ENCODE measurements at places on chromosomes 16 and 17. TPM values are rescaled to one million over a fixed set of nuclear protein-coding genes. Genes with fewer than 3 reads are reported as not detected.

DNA sequence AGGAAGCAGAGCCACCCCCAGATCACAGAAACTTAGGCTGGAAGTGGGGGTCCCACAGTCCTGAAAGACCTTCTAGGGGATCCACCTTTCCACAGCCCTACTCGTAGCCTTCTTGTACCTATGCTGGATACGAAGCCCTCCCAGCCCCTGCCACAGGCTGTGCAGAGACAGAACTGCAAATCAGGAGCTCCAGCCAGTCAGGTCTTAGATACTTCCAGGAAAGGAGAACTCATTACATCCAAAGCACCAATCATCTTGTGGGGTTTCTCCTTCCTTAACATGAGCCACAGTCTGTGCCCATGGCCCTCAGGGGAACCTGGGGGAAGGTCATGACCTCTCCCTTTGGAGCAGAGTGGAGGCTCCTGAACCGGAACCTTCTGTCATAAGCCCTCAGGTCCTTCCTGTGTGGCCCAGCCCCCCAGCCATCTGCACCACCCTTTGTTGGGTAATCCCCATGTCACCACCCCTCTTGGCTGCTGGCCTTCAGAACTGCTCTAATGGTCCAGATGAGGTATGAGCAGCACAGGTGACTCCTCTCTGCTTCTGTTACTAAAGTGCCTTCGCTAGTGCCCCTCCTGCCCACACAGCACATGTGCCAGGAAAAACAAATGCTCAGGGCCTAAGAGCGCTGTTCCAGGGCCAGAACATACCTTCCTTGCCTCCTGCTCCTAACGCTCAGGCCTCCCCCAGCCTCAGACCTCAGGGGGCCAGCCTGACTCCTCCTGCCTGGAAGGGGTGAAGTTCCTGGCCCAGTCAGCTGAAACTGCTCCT lies 14.6 kb downstream of the SRCIN1 start:
- DNase-seq, result no peak

GRCh38 chr17:82830249-82830661 lies 9.6 kb downstream of the ZNF750 start:
- no peak for DNase-seq

DNA sequence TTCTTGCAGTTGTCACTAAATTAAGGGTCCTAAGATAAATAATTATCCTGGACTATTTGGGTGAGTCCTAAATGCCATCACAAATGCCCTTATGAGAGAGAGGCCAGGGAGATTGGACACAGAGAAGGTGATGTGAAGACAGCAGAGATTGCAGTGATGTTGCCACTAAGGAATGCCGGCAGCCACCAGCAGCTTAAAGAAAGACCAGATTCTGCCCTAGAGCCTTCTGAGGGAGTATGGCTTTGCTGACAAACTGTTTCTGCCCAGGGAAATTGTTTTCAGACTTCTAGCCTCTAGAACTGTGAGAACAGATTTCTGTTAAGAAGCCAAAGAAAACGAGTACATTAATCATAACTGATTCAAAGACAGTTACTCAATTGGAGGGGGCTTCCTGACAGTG lies 10.0 kb upstream of the ZNF23 start:
- DNase-seq, result no peak

- DNase-seq, result peak; percentile 3
Observed at GRCh38 chr16:47311738-47312505, 148.9 kb downstream of the ITFG1 start.

DNA sequence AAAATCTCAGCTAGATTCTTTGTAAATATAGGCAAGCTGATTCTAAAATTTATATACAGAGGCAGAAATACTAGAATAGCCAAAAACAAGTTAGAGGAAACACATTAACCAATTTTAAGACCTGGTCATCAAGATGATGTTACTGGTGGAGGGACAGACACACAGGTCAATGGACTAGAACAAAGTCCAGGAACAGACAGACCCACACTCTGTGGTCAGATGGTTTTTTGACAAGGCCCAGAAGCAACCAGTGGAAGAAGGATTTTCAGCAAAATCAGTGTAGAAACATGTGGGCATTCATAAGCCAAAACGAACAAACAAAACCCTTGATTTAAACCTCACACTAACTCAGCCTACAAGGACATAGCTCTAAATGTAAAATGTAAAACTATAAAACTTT lies 99.7 kb upstream of the METRNL start:
- DNase-seq, result no peak

- no peak for DNase-seq
Observed at GRCh38 chr16:84091460-84091859, 25.3 kb downstream of the MBTPS1 start.

DNA sequence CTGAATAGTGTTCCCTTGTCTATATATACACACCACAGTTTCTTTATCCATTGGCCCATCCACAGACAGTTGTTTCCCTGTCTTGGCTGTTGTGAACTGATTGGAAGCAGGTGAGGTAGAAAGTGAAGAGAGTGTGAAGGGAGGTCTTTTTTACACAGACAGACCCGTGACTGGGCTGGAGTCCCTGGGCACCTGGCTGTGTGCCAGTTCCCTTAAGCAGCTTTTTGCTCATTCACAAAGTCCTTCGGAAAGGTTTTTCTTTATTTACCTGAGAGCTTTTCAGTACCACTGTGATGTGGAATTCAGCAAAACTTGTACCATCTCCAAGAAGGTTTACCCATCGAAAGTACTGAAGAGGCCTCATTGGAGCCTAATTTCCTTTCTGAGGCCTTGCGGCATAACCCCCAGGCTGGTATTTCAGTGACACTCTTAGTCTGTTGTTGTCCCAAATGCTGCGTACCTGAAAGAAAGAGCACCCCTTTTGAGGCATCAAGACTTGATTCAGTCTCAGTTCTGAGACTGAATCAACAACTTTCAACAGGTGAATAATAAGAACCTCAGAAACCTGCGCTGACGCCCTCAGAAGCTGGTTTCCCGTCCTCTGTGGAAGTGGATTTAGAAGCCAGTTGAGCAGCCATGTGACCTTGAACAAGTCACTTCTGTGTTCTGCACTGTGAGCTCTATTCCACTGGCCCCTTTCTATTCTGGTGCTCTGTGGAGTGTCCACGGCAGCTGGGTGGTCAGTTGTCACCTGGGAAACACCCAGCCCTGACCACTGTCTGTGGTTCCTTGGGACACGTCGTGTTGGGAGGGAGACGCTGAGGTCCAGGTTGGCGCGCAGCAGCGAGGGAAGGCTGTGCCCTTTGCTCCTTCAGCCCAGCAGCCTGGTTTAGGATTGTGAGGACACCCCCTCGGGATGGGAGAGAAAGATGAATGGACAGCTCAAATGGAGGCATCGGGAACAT lies 53.9 kb upstream of the CRISPLD2 start:
- no peak for DNase-seq

DNA sequence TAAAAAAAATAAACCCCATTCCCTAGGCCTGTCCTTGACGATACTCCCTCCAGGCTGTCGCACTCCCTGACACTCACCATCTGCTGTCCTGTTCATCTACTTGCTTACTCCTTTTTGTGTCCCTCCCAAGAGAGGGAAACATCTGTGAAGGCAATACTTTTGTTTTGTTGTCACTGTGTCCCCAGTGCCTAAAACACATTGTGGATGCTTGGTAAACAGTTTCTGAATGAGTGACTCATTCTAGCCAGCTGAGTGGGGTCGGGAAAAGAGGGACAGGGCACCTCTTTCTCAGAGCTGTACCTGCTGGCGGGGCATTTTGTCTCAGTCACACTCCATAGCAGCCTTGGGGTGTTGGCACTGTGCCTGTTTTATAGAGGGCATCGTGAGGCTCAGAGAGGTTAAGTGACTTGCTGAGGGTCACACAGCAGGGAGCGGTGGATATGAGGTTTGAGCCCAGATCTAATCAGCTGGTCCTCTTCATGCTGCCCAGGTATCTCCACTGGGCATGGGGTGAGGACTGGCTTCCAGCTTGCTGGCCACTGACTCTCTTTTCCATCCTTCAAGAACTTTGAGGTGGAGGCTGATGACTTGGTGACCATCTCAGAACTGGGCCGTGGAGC lies 15.6 kb downstream of the MAP2K3 start:
- no peak for DNase-seq

GRCh38 chr16:22235839-22236745 lies 30.0 kb downstream of the EEF2K start:
- no peak for DNase-seq

DNA sequence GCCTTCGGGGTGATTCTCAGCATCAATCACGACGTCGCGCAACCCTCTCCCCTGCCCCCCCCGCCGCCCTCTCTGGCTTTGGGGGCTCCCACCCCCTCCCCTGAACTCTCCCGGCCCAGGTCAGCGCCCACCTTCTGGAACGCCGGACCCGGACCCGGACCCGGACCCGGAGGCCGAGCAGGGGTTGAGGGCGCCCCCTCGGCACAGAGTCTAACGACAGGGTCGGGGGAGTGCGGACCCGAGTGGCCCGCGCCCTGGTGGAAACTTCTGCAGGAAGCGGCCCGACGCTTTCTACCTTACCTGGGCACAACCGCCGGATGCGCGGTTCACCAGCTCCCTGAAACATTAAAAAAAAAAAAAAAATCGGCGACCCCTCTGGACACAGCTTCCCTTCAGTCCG lies 16.2 kb downstream of the SALL1 start:
- no peak for DNase-seq

DNA sequence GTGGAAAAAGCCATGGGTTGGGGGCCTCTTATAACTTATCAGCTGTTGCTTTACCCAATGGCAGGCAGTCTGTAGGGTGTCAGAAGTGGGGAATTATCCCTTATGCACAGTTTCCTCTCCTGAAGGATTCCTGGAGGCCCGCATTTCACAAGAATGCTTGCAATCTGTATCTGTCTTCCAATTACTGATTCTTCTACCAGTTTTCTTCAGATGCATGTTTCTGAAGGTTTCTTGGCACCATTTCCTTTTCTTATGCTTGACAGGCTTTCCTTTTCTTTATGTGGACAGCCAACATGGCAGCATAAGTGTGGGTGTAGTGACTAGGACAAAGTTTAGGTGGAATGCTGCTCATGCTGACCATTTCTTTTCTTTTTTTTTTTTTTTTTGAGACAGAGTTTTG lies 36.1 kb downstream of the MAP3K3 start:
- no peak for DNase-seq

DNA sequence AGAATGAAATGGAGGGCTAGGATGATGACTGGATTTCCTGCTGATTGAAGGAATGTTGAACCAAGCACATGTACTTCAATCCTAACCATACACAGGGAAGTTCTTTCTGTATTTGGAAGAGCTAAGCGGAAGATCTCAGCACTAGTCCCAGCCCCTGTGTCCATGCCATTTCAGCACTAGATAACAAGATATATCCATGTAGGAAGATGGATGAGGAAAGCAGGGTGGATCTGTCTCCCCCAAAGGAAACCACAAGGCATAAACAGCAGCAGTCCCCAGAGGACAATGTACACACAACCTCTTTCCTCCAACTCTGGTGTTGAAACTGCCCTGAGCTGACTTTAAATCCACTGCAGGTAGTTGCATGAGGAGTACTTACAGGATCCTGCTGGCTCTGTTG lies 75.1 kb downstream of the GRIN2A start:
- no peak for DNase-seq

DNA sequence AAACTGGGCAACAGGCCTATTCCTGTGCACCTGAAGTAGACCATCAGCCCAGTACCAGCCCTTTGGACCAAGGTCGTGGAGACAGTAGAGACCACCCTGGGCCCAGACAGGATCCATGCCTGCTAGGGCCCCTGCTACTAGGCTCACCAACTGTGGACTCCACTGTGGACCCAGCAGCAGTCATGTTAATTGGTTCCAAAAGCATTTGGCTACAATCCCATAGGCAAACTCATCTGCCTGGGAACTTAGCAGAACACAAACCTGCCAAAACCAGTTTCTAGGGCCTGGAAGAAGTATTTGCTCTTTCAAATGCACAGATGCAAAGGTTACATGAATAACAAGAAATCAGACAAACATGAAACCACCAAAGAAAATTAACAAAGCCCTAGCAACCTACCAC lies 53.1 kb downstream of the ACSM2A start:
- no peak for DNase-seq

DNA sequence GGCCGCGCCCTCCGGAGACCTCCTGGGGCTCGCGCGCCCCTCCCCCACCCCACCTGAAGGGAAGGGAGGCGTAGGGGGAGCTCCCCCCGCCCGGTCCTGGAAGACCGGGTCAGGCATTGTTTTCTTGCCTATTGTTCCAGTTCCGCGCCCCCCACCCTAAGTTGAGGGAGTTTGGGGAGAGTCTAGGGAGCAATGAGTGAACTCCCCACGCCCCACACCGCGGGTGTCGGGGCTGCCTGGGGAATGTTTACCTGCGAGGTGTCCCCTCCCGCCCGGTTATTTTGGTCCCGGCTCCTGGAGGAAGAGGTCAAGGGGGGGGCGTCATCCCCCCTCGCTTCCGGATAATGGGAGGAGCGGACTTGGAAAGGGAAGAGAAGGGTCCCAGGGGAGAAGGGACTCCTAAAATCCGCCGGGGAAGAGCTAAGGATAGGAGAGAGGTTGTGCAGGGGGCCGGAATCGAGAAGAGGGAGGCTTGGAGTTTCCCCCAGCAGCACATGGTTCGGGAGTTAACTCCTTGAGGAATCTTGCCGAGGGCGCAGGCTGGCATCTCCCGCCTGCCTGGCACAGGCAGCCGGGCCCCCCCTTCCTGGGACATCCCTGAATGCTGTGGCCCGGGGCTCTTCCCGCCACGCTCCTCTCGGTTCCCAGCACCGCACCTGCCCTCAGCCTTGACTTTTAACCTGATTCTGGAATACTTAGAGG lies 881 bp downstream of the MLLT6 start:
- DNase-seq, result no peak

DNA sequence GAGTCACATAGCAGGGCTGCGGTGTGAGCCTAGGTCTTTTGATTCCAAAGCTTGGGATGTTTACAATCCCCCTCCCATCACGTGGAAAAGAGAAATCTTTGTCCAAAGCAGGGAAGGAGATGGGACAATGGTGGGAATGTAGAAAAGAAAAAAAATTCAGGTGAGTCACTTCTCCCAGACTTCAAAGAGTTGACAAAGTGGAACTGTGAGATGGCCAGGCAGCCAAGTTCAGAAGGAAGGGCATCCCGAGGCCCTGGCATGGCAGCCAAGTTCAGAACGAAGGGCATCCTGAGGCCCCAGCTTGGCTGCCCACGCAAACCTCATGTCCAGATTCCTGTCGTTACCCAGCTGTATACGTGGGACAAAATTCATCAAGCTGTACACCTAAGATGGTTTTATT lies 47.5 kb downstream of the FOXL1 start:
- no peak for DNase-seq

DNA sequence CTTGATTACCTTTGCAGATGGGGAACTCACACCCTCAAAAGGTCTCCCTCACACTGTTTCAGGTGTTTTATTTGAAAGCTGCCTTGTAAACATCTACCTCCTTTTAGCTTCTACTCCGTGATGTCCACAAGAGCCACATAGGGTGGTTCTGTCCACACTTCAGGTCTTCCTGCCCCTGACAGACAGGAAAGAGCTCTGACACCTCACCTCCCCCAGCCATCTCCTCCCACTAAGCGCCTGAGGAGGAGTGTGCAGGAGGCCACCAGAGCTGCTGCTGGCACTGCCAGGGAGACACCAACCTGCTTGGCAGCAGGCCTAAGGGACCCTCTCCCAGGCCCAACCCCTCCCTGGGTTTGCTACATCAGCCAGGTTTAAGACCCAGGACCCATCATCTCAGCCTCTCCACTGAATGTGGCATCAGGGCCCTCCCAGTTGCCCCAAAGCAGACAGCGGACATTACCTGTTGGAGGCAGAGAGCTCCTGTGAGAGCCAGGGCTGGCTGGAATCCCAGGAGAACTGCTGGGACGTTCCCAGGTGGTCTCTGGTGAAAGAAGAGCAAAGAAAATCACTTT lies 76.4 kb upstream of the RCVRN start:
- no peak for DNase-seq

EPX gene
- total RNA-seq, result not detected

TEDC2 gene
- total RNA-seq, result 9.5 TPM

TSPAN10 gene
- 0.14 TPM for total RNA-seq

ITGAD gene
- not detected for total RNA-seq

DHRS7C gene
- not detected for total RNA-seq

KCNAB3 gene
- 0.32 TPM for total RNA-seq

Measured in pulmonary artery endothelial cell (primary cell).